ENCODE measurements at places on chromosomes 13 and 19.
A peak's percentile ranks its signal among the peaks of the same experiment; 100 is the strongest.

DNA sequence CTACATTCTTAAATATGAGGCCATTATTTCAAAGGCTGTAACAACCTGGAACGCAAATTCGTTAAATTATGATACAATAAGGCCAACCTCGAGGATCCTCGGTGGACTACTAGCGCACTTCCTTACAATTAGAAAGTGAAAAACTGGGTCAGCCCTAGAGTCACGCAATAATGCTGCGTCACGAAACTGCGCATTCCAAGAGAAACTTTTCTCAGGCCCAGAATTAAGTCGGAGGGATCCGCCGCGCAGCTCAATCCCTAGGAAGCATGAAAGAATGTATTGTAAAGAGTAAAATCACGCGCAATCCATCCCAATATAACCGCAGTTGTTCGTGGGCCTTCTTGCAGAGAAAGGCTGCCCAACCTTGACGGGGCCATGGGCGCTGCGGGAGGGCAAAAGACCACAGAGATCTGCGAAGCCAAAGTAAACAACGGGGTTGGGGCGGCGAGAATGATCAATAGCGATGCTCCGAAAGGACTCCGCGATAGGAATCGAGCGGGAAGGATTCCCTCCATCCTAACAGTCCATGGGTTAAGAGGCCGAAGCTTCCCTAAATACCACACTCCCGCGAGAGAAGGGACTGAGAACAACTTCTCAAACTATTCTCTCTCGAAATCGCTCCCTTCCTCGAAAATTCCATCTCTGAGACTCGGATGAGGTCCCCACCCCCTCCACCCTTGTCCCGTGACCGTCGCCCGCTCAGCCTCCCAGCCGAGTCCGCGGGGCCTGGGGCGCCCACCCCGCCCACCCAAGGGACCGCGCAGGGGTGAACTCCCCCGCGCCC is 564 bp downstream of the SPART start:
- DNase-seq: peak; percentile 84

DNA sequence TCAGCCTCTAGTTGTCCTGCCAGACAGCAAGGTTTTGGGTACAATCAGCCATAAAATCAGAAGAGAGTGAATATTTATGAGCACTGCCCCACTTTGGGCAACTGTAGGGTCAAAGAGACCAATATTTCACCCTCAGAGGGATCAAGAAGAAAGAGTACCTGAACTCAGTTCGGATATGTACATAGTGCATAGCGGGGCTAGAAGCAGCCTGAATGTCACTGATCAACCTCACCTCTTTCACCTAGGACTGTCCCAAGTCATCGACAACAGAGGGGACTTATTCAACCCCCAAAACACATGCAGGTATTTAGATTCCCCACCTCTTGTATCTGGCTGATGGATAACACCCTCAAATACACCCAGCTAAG is 446.9 kb downstream of the COG6 start:
- DNase-seq: no peak

GRCh38 chr13:74166261-74167004 is 32.2 kb upstream of the KLF12 start:
- DNase-seq: no peak

DNA sequence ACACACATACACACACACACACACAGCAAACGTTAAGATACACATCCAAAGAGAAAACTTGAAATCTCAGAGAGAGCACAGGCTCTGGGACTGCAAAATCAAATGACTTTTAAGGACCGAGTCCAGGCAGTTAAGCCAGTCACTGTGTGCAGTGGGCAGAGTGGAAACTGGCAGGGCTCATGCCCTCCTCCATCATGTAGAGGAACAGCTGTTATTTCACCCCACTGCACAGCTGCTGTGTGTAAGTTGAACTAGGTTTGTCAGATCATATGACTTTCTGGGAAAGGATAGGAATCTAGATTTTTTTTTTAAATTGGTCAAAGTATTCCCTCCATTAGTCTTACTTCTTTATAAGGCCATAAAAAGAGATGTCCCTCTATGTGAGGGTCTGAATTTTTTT is 1002.1 kb downstream of the UQCRFS1 start:
- DNase-seq: no peak

GRCh38 chr19:10653482-10653731 is 739 bp upstream of the ILF3 start:
- DNase-seq: no peak

DNA sequence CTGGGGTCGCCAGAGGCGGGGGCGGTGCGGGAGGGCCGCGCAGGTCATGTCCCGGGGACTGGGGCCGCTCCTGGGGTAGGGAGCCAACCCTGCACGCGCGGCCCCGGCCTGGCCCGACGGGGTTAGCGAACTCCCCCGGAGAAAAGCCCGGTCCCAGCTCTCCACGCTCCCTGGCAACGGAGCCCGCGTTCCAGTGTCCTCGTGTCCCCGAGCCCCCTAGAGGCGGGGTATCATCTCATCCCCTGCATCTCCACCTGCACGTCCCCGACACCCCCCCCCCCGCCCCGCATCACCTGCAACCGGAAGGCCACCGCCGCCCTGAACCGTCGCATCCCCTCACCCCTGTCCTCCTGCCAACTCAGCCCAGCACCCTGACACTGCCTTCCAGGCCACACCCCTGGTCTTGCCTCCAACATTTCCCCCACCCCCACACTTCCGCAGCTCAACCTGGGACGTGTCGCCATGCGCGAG is 2.7 kb downstream of the WDR88 start:
- no peak for DNase-seq

- DNase-seq: no peak
These were observed 36.8 kb downstream of the RAB20 start for GRCh38 chr13:110524541-110525257.

DNA sequence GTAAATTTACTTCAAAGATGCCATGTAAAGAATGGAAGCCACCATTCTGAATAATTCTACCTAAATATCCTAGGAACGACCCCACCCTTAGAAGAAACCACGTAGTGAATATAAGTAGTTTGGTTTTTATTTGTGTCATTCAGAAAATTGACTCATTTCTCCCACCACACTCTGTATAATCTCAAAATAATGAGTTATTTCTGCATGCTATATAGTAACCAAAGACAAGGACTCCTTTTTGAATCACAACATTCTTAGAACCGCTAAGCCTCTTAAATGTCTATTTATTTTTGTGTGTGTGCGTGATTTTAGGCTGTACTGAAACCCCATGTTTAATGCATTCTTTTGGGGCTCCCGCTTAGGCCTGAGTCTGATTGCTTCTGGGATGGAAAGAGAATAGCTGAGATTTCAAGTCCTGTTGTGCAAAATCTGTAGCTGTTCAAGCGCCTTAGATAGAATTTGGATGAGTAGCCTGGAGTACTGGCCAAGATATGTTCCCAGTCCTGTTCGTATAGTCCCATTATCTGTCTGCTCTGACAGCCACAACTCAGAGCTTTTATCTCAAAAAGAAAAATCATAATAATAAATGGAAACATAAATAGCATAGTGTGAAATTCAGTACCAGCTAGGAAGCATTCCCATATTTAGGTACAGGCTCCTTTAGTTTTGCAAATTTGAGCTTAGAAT is 532.4 kb upstream of the NBEA start:
- DNase-seq: no peak

DNA sequence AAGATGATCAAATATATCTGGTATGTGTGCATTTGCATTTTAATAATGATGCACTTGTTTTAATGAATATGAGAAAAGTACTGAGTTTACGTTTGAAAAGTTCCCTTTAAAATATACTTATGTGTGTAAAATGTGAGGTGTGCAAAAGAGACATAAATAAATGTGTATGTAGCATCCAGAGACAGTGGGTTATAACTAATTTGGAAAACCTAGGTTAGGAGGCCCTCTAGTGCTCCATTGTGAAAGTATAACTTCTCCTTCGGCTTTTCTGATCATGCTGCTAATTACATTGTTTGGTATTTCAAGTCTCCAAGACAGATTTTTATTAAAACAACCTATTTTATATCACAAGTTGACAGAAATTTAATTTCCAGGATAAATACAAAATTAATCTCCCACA is 30.1 kb downstream of the SCEL start:
- peak; percentile 40 for DNase-seq

- DNase-seq: peak; percentile 19
These were observed 556.3 kb upstream of the ARGLU1 start for GRCh38 chr13:107124129-107124718.

- DNase-seq: peak; percentile 24
These were observed 693 bp downstream of the RFXAP start for GRCh38 chr13:36819739-36820090.

- peak; percentile 73 for DNase-seq
These were observed 41.9 kb upstream of the POSTN start for GRCh38 chr13:37640499-37640898.

- DNase-seq: no peak
These were observed 5.4 kb upstream of the PLPP2 start for GRCh38 chr19:296476-297225.

DNA sequence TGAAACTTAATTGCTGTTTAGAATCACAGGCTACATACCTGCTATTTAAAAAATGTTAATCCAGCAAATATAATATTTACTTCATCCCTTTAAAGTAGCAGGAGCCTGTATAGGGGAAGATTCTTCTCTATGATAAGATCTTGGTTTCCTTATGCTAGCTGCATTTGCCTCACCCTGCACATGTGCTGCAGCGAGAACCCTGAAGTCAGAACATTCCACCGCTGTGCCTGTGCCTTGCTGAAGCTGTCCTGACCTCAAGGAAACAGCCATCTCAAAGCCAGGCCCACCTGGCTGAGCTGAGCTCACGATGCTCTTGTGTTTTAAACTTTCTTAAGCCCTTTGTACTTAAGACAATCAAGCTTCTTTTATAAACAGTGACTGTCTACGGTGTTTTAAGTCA is 355.0 kb upstream of the PCDH20 start:
- DNase-seq: no peak

GRCh38 chr13:24233351-24233901 is 72.9 kb downstream of the SPATA13 start:
- peak; percentile 73 for DNase-seq

GRCh38 chr19:1069009-1069779 is 2.2 kb downstream of the ARHGAP45 start:
- no peak for DNase-seq

DNA sequence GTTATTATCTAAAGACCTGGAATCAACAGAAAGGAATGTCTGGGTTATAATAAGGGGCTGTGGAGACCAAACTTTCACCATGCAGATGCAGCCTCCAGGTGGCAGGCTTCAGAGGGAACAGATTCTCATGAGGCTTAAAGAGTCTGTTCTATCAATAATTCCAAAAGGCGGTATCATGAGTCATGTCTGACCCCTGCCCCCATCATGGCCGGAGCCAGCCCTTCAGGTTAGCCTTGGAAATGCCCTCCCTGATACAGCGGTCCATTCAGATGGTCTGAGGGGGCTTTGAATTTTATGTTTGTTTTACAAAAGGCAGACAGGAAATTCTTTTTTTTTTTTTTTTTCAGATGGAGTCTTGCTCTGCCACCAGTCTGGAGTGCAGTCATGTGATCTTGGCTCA is 21.7 kb upstream of the LAMP1 start:
- peak; percentile 67 for DNase-seq

DNA sequence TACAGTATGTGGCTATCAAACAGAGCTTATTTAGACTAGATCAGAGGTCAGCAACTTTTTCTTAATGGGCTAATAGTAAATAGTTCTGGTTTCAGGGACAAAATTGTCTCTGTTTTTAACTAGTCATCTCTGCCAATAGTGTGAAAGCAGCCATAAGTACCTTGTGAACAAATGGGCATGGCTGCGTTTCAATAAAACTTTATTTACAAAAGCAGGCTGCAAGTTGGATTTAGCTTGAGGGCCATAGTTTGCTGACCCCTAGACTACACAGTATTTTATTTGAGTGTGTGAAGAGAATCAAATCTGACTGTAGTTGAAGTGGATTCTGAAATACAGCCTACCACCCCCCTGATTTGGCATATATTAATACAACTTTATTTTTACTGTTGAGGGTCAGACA is 75.6 kb downstream of the SCEL start:
- DNase-seq: no peak
